Hindlimb muscle (tissue), 1 donor: ENCODE measurements at places on chromosomes 2 and 18.

- DNase-seq = no peak
Observed at GRCh38 chr2:173876833-173877413, 88.2 kb downstream of the SP3 start.

DNA sequence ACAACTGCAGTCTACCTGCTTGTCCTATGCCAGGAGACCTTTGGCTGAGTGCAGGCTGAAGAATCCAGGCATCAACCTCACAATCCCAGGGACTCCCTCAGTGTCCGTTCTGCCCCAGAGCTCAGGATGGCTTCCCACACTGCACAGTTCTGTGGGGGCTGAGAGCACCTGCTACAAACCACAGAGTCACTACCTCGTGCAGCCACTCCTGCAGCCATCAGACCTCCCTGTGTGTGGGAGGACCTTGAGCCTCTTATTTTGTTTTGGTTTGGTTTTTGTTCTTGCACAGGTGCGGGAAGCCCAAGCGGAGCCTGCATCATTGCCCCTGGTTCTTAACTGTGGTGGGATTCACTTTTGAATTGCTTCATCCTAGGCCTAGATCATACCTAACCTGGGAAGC lies 31.0 kb downstream of the NAT8 start:
- no peak for DNase-seq

GRCh38 chr2:229642371-229642770 lies 72.0 kb downstream of the DNER start:
- DNase-seq = no peak

- DNase-seq = no peak
Observed at GRCh38 chr2:240632306-240632721, 7.0 kb downstream of the GPR35 start.

DNA sequence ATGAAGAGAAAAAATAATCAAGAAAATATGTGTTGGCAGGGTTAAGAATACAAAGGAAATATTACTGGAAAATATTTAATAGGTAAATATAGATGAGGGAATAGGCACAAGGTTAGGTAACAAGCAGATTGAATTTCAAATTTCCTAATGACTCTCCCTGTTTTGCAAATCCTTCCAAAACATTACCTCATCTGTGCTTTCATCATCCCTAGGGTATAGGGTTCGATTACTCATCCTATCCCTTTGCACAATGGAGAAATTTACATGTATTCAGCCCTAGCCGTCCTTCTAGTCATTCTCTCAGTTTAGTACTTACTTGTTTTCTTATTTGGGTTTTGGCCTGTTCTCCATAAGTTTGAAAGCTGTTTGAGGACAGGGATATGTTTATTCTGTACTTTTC lies 864.6 kb upstream of the FSHR start:
- no peak for DNase-seq

DNA sequence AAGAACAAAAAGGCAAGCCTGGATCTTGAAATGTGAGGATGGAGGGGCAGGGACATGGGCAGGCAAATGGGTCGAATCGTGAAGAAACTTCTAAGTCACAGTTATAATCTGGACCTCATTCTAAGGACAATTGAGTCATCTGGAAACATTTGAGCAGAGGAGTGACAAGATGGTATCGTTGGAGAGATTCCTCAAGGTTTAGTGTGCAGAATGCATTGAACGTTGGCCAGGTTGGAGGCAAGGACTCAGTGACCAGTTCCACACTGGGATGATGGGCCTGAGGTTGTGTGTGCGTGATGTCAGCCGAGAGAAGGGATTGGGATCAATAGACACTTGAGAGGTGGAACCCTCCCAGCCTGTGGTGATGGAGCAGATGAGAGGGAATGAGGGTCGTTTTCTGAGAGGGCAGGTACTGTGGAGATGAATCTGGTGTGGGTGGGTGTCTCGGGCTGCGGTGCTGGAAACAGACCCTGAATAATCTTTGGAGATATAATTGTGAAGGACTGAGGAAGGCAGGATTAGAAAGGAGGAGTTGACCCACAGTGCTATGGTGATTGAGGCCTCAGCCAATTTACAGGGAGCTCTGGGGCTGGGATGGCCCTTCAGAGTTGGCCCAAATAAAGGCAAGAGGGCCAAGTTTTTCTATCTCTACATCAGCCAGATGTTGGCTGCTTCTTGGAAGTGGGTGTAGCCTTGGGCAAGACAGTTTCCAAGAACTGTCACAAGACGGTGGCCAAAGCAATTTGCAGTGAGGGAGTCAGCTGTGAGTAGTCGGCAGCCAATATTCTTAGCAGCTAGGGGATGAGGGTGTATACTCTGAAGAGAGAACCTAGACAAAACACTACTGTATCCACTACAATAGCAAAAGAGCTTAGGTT lies 5.8 kb upstream of the ZNF532 start:
- DNase-seq = peak; percentile 57

- peak; percentile 34 for DNase-seq
Observed at GRCh38 chr18:55096263-55096951, 137.1 kb upstream of the CCDC68 start.

- DNase-seq = no peak
Observed at GRCh38 chr2:74893332-74893731, 59.4 kb downstream of the HK2 start.

- no peak for DNase-seq
Observed at GRCh38 chr2:127389778-127390435, 2.1 kb upstream of the MAP3K2 start.

DNA sequence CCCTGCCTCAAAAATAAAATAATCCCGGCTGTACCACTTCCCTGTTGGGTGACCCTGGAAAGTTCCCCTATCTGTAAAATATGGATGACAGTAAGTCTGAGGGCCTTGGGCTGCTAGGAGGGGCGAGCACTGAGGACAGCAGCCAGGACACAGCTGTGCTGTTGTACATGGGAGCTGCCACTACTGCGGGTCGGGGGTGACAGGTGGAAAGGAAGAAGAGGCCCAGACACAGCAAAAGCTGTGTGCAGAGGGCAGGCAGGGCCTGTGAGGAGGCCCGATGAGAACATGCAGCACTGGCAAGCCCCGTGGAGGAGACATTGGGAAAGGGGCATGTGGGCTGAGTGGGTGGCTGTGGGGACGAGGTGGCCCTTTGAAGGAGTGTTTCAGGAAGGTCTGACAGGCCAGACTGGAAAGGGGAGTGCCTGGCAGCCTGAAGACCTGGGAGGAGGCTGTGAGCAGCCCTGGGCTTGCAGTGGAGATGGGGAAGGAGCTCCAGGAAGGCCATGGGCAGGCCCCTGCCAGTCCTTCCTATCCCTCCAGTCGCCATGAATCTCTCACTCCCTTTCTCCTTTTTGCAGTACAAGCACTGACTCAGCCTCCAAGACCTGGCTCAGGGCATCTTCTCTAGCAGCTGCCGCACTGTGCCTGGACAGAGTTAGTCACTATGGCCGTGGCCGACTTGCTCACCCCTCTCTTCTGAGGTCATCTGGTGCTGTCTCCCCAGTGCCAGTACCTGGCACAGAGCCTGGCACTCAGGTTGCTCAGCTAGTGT lies 28.9 kb upstream of the SEMA4C start:
- no peak for DNase-seq

DNA sequence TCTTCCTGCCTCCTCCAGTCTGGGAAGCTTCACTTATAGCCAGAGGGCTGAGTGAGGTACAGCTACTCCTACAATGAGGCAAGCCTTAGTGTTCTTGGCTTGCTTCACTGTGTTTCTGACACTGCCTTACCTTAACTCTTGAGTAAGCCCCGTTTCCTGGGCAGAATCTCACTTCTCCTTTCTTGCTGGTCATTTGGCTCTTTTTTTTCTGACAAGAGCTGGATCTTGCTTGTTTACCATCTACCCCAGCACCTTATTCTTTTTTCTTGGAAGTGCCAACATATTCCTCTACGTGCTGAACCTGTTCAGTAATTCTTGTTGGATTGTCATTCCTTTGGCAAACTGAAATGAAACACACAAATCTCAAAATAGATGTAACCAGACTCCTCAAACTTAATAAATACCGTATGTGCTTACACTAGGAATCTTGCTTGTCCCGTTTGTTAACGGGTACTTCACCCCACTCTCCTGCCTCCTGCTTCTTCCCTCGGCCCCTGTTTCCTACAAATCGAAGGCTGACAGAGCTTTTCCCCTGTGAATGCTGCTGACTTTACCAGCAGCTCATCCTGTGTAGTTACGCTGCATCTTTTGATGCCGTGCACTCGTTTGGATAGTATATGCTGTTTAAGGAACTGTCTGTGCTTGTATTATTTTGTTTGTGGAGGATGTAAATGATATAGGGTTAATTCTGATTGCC lies 132.2 kb downstream of the FMNL2 start:
- no peak for DNase-seq

GRCh38 chr2:101795033-101795432 lies 97.5 kb downstream of the MAP4K4 start:
- no peak for DNase-seq

DNA sequence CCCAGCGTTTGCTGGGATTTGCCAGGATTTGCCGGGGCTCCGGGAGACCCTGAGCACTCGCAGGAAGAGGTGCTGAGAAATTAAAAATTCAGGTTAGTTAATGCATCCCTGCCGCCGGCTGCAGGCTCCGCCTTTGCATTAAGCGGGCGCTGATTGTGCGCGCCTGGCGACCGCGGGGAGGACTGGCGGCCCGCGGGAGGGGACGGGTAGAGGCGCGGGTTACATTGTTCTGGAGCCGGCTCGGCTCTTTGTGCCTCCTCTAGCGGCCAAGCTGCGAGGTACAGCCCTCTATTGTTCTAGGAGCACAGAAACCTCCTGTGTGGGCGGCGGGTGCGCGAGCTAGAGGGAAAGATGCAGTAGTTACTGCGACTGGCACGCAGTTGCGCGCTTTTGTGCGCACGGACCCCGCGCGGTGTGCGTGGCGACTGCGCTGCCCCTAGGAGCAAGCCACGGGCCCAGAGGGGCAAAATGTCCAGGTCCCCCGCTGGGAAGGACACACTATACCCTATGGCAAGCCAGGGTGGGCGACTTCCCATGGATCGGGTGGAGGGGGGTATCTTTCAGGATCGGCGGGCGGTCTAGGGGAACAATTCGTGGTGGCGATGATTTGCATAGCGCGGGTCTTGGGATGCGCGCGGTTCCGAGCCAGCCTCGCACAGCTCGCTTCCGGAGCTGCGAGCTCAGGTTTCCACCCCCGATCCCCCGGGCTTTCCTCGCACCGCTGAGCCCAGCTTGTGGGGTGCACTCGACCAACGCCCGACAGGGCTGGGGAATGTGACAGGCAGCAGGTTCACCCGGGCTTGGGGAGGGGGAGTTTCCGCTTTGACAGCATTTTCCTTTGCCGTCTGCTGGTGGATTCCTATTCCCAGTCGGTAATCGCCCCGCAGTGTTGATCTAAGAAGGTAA lies 2.8 kb downstream of the ONECUT2 start:
- DNase-seq = no peak

DNA sequence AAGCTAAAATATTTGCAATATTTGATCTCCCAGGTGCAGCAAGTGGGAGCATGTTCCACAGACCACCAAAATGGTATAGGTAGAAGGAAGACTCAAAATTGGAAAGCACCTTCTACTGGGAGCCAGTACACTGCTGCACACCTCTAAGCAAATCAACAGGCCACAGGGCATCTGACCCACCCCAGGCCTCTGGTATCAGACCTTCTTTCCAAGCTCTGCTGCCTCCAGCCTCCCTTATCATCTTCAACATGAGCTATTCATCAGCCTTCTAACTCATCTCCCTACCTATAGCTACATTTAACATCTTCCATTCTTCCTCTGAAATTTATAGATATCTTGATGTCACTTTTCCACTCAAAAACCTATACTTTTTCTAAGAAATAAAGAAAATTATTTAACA lies 294.8 kb downstream of the ZEB2 start:
- DNase-seq = no peak

DNA sequence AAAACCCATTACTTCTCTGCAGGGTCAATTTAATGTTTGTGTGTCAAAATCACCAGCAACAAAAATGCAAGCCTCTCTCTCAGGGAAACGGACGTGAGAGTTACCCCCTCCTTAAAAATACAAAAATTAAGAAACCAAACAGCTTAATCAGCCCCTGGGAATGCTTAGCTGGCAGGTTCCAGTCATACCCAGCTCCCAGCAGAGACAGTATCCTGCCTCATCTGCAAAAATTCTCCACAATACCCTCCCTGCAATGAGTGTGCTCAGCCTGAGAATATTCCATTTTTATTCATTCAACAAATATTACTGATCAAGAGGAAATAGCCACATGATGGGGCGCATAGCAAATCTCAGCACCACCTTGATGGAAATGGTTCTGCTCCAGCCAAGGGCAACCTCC lies 36.3 kb downstream of the ST8SIA5 start:
- DNase-seq = no peak

DNA sequence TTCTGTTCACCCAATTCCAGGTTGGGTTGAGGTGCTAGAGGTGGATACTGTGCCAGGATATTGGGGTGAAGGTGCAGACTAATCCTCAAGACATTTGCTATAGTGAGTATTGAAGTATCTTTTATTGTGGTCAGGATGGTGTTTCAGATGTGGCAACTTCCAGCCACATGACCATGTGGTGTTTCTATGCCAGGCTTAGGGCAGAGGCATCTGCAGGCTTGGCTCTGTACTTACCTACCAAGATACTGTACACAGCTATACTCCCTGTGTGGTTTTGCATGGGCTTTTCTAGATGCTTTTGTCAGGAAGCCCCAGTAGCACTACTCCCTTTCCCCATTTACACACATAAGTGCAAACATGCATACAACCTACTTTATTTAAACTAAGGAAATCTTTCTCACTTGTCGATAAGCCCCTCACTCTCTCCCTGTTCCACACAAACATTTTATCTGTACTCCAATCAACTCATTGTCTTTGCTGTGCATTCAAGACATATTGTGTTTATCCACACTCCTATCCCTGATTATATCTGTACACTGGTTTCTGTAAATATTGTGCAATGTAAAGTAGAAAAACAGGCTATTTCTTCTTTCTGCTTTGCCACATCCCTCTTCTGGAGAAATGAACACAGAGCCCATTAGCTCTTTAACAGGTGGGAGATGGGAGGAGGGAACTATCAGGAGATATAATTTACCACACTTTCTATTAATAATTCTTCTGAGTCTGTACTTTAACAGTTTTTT lies 12.3 kb downstream of the ARL6IP6 start:
- DNase-seq = no peak

- DNase-seq = peak; percentile 69
Observed at GRCh38 chr2:235238537-235238936, 255.3 kb upstream of the AGAP1 start.

DNA sequence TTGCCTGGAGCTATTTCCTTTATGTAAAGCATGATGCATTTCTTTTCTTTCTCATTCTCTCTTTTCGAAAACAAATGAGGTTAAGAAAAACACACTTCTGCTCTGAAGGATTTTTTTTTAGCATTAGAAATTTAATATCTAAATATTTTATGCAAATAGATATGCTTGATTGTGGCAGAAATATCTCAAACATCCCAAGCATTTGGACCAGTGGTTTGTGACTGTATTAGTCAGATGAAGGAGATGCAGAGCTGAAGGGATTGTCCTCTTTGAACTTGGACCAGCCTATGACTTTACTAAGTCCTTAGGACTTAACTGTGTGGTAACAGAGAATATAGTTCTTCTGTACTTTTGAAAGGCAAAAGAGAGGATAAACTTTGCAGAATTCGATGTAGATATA lies 335.9 kb upstream of the NT5C1B start:
- no peak for DNase-seq

DNA sequence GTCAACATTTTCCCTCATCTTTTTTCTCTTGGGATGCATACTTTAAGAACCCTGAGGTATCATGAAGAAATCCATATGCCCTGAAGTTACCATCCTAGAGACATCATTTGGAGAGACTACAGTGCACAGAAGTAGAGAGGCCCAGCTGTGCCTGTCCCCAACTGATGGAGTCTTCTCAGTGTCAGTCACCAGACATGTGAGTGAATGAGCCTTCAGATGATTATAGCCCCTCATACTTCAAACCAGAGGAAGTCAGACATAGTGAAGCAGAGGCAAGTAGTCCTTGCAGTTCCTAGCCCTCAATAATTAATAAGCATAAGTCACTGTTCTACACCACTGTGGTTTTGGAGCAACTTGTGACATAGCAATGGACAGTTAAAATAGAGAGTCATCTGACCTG lies 194.4 kb upstream of the ITGA4 start:
- DNase-seq = no peak
